Ureter (tissue), 1 donor: ENCODE measurements at places on chromosomes 1 and 21.

DNA sequence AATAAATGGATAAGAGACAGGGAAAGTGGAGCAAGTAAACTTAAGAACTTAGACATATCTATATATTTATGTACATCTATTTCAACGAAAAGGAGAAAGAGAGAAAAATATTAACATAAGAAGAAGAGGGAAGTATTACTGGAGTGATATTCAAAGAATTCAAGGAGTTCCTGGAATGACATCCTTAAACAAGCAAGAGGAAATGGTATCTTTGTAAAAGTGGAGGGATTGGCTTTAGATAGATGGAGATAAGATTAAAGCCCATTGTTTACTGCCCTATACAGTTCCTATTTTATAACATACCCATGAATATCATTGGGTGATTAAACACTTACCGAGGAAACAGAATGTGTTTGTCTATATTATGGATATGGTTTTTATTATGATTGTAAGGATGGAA lies 1036.3 kb downstream of the TTLL7 start:
- no peak for DNase-seq

- no peak for DNase-seq
Measured at GRCh38 chr1:54987919-54988705, 7.7 kb downstream of the TMEM61 start.

DNA sequence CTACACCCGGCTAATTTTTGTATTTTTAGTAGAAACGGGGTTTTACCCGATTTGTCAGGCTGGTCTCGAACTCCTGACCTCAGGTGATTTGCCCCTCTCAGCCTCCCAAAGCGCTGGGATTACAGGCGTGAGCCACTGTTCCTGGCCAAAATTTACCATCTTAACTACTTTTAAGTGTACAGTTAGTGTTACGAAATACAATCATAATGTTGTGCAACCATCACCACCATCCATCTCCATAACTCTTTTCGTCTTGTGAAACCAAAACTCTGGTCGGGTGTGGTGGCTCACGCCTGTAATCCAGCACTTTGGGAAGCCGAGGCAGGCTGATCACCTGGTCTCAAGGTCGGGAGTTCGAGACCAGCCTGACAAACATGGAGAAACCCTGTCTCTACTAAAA lies 14.1 kb upstream of the ZBTB40 start:
- DNase-seq = no peak

GRCh38 chr1:84246213-84246612 lies 55.3 kb upstream of the SAMD13 start:
- DNase-seq = no peak
